NCI-H2171 treated with DMSO at 0.1 percent for 48 hours (cell line): ENCODE measurements at places on chromosomes 3 and 15.

- no peak for DNase-seq
Observed at GRCh38 chr15:78617076-78617475, 3.7 kb downstream of the CHRNA3 start.

- no peak for DNase-seq
Observed at GRCh38 chr15:74632601-74633000, 17.0 kb downstream of the CLK3 start.

GRCh38 chr15:69997813-69998212 lies 99.9 kb downstream of the TLE3 start:
- no peak for DNase-seq

- no peak for DNase-seq
Observed at GRCh38 chr3:185613016-185613415, 26.9 kb downstream of the SENP2 start.

GRCh38 chr15:84659904-84660781 lies 2.1 kb upstream of the NMB start:
- DNase-seq: no peak

DNA sequence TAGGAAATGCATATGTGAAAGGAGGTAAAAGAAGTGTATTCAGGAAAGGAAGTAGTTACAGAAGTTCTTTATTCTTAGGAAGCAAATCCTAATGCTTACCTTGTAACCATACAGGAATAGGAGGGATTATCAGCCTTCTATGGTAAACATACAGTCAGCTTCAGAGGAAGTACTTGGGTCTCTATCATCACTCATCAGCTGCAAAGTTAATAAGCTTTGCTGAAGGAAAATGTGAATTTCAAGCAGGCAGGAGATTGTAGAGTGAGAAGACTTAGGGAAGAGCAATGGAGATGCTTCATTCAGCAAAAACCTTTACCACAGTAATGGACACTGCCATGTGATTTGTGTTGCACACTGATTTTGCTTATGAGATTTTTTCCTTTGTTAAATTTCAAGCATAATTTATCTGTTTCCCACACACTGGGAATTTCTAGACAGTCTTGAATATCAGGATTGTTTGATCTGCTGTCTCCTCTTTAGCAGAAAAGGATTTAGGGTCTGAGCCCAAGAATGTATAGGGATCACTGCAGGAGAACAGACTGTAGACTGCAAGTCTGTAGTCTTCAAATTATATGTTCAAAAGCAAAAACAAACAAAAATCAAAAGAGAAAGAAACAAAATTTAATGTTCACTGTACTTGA lies 150.8 kb downstream of the ZNF609 start:
- no peak for DNase-seq

- no peak for DNase-seq
Observed at GRCh38 chr3:155079746-155080487, at the start of gene MME. TSS of gene MME (plus strand) at chr3:155080319. CDS start at chr3:155084168, 3,849 bp downstream.

- no peak for DNase-seq
Observed at GRCh38 chr3:8627201-8627940, 17.2 kb downstream of the SSUH2 start.

GRCh38 chr3:5194341-5194740 lies 6.8 kb downstream of the EDEM1 start:
- DNase-seq: no peak

DNA sequence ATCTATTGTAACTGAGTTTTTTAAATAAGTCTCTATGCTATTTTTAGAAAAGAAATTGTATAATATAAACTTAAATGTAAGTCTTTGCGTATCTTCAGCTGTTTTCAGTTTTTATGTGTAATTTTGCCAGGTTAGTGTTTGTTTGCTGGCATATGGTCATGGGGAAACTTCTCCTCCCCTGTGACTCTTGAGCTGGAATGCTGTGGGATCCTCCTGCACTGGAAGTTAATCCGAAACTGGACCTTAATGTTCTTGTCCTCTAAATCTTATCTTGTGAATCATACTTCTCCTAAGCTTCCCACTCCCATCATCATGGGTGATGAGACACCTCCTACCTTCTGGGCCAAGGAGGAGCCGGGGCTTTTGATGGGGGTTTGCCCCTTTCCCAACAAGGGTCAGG lies 52.4 kb upstream of the CHST2 start:
- no peak for DNase-seq

DNA sequence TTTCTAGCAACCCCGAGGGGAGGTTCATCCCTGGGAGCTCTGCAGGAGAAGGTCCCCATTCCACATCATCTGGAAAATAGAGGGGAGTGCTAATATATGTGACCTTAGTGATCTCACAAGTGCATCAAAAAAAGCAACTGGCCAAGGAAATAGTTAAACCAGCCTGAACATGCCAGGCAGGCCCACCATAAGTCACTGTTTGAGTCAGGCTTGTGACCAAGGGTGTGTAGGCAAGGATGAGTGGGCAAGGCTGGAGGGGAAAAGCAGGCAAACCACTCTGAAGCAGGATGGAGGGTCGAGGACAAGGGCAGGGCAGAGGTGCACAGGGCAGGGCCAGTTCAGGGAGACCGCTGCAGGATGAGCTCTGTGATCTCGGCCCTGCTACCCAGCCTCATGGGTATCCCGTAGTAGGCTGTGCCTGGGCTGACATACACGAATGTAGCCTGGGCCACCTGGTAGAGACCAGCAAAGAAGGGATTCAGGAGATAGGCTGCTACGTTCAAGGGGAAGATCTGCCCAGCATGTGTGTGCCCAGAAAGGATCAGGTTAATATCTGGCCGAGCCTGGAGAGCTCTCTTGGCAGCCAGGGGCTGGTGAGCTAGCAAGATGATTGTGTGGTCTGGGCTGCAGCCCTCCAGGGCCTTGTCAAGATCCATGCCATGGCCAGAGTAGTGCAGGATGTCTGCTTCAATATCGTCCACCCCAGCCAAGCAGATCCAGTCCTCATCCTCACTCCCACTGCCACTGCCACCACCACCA lies 4.3 kb downstream of the GLB1 start:
- DNase-seq: no peak

DNA sequence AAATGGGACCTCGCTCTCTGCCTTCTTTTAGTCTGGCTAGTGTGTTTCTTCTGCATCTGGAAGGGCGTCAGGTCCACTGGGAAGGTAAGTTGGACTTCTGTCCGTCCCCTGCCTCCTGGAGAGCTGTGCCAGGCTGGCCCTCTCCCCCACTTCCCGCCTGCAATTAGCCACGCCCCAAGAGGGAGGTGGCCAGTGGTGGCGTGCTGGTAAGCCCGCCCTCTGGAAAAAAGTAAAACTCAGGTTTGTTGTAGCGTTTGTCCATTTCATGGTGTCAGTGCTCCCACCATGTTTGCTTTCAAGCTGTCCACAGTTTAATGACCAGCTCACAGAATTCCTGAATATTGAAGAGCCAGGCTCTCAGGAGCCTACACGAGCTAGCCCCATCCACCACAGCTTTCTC lies 55.6 kb downstream of the SLC6A6 start:
- no peak for DNase-seq

- DNase-seq: peak; percentile 4
Observed at GRCh38 chr3:45554006-45554666, 40.4 kb upstream of the LIMD1 start.

GRCh38 chr3:19457449-19457848 lies 309.1 kb downstream of the KCNH8 start:
- peak; percentile 0 for DNase-seq

- no peak for DNase-seq
Observed at GRCh38 chr15:81947548-81947947, 98.3 kb downstream of the MEX3B start.

- no peak for DNase-seq
Observed at GRCh38 chr3:8305371-8305770, 196.3 kb upstream of the LMCD1 start.

- DNase-seq: no peak
Observed at GRCh38 chr3:193906849-193907410, 229.0 kb upstream of the HES1 start.

DNA sequence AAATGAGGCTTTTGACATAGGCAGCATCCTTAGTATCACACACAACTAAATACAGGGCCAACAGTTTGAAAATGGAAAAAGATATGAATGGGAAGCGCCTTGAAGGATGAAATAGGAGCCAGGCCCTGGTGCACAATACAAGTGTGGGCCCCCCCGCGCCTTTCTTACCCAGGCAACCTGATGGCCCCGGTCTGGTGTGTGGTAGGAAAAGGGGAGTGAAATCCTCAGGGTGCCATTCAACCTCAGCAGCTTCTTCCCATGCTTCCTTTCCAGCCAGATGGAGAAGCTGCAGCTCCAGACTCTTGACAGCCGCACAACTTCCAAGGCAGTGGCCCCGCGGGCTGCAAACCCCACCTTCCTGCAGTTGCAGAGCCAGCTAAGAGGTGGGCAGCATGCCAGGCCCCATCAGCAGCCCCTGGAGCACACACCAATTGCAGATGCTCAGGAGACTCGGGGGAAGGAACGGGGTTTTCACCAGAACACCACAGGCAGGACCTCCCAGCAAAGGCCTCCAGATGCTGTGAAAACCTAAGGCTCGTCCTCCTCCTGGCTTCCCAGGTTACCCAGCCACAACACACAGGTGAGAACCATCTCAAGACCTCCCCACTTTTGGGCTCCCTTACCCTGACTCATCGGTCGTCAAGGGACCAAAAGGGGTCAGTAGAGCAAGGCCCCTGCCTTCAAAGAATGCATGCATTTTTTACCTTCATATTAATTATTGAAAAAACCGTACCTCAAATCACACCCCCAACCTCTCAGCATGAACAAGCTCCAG lies 101.6 kb downstream of the CPN2 start:
- peak; percentile 97 for DNase-seq

- peak; percentile 80 for DNase-seq
Observed at GRCh38 chr3:123143669-123144411, 57.9 kb upstream of the SEC22A start.

DNA sequence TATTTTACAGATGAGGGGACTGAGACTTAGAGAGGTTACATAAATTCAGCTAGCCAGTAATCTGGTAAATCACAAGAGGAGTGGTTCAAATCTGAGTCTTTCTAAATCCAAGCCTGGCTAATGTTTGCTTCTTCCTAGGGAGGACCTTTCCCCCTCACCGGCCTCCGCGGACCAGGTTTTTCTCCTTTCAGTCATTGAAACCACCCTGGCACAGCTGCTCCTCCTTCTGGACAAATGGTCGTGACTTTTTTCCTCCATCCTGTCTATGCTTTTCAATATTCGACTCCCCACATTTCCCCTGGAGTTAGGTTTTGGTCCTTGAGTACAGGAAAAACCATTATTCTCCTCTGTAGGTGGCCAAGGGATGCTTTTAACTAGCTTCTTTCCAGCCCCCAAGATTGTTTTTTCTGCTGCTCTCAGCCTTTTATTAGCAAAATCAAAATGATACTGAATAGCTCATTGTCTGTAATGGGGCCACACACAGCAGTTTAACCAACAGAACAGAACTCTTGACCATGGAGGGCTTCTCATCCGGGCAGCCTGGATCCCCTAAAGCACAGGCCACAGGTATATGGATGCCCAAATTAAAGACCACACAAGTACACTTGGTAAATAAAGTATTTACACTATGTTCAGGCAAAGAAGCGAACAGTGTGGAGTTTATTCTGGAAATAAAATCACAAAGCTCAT lies 85.9 kb upstream of the KLHL25 start:
- no peak for DNase-seq

GRCh38 chr3:156368189-156368588 lies 186.7 kb downstream of the SSR3 start:
- DNase-seq: no peak

DNA sequence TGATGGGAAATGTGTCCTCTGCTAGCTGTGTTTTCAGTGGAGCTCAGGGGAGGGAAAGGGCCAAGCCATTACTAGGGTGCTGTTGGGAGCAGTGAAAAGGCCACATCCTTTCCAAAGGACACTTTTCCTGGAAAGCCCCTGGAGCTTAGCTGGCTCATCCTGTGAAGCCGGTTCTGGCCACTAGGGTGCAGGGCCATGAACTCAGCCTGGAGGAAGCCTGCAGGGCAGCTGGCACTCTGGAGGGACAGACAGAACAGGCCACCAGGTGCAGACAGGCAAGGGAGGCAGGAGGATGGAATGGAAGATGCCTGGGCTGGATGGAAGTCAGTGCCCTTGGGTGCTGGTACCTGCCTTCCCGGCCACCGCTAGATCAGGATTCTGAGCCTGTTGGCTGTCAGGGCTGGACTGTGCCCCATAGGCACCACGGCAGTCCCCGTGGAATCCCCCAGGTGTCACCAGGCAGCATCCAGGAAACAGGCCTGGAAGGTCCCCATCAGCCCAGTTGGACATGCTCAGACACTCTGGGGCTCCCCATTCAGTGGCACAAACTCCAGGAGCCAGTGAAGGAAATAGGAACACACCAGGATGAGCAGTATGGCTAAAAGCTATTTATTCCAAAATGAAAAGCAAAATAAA lies 76.2 kb upstream of the C2CD4B start:
- DNase-seq: no peak

- DNase-seq: peak; percentile 22
Observed at GRCh38 chr3:167113035-167113830, 266.9 kb downstream of the ZBBX start.

DNA sequence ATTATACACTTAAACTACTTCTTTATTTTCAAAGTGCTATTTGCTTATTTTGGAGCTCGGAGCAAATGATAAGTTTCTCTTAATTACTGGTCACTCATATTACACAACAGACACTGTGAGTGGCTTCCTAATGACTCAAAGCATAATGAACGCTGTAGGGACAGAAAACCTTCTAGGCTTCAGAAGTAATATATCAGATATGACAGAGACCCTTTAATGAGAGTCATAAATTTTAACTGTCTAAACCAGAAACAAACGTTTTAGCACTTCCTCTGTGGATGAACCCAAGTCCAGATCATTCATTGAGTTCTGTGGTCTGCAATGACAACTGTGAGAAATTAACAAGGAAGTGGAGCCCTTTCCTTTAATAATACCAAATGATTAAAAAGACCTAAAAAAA lies 66.6 kb downstream of the ARPP21 start:
- DNase-seq: no peak

DNA sequence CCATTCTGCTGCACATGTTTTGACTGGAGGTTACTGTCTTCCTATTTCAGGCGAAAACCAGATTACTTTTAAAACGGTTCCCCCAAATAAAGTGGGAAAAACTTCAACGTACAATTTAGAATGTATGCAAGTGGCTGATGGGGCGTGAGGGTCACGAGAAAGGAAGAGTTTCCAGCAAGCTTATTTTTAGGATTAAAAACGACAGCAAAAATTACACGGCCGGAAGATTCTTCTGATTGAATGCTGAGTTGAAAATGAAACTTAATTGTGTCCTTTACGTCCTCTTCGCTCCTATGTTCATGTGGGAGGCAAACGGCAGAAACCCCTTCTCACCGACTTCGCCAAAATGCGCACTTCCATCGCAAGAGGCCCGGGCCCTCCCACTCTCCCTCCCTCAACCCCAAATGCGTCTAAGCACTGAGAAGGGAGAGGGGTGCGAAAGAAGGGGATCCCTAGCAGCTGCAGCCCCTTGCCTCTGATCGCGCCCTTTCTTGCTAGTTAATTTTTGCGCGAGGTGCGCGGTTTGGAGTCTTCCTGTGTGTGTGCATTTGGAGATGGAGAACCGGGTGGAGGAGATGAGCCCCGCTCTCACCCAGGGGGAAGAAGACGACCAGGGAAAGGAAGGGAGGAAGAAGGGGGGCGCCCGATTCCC lies 656 bp downstream of the CD47 start:
- peak; percentile 74 for DNase-seq

- DNase-seq: peak; percentile 91
Observed at GRCh38 chr3:124730129-124730940, at the start of gene UMPS. TSS of gene UMPS (plus strand) at chr3:124730452. CDS start at chr3:124730472, 20 bp downstream.

GRCh38 chr15:32867313-32867626 lies 149.5 kb downstream of the GREM1 start:
- no peak for DNase-seq

- no peak for DNase-seq
Observed at GRCh38 chr3:100525753-100526612, 33.6 kb downstream of the TMEM45A start.
